ENCODE measurements at places on chromosomes 5 and 9.
A peak's percentile ranks its signal among the peaks of the same experiment; 100 is the strongest.

DNA sequence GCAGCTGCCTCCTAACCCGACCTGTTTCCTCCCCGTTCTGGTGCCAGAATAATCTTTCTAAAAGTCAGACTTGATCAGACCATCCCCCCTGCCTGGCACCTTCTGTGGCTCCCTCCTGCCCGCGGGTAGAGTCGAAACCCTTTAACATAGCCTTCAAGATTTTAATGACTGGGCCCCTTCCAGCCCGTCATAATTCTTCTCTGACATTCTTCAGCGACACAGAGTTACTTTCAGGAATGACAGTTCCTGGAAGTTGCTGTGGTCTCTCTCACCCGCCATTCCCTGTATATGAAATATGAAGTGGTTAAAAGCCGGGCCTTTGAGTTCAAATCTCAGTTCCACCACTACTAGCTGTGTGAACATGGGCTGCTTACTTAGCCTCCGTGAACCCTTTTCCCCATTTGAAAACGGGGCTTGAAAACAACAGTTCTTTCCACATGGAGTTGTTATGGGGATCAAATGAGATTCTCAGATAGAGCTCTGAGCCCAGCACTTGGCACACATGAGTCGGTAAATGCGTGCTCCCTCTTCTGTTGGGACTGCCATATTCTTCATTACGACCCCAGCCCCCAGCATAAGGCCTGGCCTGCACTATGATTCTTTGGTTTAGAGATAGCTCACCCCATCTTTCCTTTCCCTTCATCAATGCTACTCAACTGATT lies 737 bp downstream of the NANS start:
- DNase-seq = no peak

GRCh38 chr5:103590221-103590620 lies 27.6 kb upstream of the NUDT12 start:
- DNase-seq = no peak

DNA sequence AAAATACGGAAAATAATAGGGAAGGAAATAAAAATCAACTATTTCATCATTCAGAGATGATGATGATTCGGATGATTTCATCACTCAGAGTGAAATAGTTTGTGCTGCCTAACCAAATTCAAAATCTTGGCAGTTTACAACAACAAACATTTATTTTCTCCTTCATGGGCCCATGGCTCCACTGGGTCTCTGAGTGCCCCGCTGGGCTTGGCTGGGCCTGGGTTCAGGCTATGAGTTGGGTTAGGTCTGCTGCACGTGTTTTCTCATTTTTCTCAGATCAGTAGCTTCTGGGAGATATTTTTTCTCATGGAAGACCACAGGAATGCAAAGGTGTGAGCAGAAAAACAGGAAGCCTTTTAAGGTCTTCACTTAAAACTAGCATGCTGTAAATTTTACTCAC lies 24.0 kb upstream of the F2RL1 start:
- no peak for DNase-seq

- DNase-seq = no peak
Measured at GRCh38 chr5:30752015-30752414, 441.5 kb upstream of the CDH6 start.

- DNase-seq = no peak
Measured at GRCh38 chr9:126707083-126707482, 93.4 kb downstream of the LMX1B start.

GRCh38 chr9:3482578-3482977 lies 43.2 kb downstream of the RFX3 start:
- no peak for DNase-seq

DNA sequence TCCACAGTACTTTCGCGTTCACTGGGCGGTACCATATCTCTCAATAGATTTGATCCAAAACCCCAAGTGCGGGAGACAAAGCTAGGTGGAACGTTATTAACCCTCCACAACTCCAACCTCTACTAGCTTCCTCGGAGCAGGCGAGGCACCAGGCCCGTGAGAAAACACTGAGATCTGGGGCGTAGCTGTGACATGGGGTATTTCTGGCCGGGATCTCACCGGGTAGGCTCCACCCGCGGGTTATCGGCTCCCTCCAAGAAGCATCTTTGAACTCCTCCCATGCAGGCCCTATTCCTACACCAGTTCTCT lies 350 bp upstream of the SLC25A46 start:
- no peak for DNase-seq

DNA sequence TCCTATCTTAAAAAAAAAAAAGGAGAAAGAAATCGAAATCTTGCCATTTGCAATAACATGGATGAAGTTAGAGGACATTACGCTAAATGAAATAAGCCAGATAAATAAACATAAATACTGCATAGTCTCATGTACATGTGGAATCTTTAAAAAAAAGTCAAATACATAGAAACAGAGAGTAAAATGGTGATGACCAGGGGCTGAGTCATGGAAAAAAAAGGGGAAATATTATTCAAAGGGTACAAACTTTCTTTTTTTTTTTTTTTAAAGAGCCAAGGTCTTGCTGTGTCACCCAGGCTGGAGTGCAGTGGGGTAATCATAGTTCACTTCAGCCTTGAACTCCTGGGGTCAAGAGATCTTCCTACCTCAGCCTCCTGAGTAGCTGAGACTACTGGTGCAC lies 310.1 kb downstream of the ZNF608 start:
- DNase-seq = no peak

- DNase-seq = no peak
Measured at GRCh38 chr5:117242028-117242427, 667.4 kb upstream of the SEMA6A start.

DNA sequence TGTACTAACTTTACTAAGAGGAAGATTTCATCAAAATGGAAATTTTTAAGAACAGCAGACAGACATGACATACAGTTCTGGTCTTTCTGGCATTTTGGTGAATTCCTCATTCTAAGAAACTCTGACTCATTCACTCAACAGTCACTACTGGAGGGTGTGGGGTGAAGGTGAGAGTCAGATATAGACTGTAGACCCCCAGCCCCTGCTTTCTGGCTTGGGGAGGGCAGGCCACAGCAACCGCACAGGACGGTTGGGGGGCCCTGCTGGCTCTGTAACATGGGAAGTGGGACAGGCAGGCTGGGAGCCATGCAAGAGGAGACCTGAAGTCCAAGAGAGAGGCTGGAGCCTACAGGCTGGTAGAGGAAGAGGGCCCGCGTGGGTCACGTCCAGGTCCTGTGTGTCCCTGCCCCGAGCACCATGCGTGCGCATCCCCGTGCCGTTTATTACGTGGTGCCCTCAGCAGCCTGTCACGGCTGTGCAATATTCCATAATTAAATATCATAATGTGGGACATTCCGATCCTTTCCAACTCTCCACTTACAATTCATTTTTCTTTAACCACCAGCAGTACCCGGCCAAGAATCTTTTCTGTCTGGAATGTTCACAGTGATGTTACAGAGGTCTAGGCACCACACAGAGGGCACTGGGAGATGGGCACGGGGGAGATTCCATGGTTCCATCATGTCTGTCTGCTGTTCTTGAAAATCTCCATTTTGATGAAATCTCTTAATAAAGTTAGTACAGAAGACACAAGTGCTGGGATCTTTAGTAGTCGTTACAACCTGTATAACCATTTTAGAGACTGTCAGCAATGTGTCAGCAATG lies 75.5 kb downstream of the SEMA4D start:
- DNase-seq = peak; percentile 58

- no peak for DNase-seq
Measured at GRCh38 chr9:76684213-76684612, 80.0 kb upstream of the PCA3 start.

All from effector CD4-positive, alpha-beta T cell (primary cell).